Osteocyte (in vitro differentiated cells): ENCODE measurements at places on chromosomes 2 and 18.

- DNase-seq: peak; percentile 88
These were observed 562 bp downstream of the TWSG1 start for GRCh38 chr18:9334973-9335696.

DNA sequence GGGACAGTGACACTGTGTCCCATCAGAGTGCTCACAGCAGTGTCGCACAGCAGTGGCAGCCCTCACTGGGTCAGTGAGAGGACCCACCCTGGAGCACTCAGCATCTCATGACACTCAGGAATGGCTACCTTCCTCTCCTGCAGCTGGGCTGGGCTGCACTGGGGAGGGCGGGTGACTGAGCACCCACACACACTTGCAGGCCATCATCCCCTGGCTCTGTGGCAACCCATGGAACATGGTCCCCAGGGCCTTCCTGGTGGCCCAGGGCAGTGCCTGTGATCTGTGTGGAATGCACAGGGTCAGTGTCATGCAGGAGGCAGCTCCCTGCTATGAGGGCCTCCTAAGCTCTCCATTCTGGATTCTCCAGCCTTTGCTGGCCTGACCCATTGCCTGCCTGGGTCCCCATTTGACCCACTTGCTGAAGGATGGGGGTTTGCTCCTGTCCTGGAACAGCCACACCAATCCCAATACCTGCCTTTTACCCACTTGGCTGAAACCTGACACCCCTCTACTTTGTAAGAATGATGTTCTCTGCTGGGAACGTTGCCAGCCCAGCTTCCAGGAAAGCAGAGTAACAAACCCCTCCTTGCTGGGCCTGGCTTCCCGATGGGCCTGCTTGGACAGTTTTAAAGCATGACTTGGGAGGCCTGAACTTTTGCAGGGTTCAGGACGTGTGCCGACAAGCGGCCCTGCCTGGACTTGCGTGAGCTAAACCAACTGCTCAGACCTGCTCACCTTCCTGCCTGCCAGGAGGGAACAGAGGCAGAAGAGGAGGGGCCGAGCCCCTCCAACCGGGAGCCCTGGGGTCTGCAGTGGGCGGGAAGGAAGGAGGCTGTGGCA, 13.7 kb downstream of the HS6ST1 start:
- no peak for DNase-seq

DNA sequence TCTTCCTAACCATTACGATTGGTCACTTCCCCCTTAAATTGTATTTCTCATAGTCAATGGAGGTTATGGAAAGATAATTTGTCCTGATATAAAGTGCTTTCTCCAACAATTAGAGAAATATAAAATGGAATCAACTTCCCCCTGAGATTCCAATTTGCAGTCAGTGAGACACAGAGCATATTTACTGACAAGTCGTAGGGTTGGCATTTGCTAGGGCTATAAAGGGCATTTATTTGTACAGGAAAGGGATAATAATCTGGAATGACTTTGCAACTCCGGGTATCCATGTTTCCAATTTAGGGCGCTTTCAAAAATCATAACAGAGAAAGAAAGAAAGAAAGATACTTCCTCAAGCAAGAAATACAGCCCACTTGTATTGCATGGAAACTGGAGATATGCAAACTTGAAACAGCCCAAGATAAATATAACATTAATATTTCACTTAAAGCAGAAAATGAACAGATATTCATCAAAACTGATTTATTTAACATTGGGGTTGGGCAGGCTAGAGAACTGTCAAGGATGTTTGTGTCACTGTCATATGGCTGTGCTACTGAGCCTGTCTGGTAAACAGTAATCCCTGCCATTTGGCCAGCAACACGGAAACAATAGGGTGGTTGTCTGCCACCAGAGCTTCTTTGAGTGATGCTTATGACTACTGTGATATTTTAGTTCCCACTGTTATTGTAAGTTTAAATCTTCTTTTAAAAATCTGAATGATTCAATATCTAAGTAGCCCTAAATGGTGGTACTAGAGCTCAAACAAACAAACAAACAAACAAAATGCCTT, 621.8 kb downstream of the LRP1B start:
- no peak for DNase-seq

DNA sequence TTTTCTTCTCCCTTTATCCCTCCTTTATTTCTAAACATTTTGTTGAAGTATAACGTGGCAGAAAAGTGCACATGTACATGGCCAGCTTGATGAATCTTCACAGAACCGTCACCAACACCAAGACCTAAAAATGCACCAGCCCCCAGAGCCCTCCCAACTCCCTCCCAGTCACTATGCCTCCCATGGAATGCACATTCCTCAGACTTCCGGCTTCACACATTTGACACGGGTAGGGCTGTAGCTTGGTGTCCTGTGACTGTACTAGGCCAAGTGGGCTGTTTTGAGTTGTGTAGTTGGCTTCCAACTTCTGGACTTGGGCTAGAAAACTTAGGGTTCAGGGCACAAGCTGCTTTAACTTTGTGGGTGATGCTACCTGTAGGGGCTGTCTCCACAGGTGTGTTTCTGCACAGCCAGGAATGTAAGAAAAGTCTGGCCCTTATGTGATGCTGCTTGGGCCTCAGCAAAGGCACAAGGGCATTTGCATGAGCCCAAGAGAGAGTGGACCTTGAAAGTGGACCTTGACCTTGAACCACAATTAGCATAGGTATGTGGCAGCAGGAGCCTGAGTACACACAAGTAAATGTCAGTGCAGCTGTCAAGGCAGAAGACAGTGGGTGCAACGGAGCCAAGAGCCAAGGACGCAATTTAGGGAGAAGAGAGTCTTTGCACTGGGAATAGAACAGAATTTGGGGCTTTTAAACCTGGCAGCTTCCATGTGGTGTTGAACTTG, 78.4 kb downstream of the SEPTIN10 start:
- DNase-seq: peak; percentile 42

GRCh38 chr2:156455361-156455975, 19.3 kb downstream of the GPD2 start:
- no peak for DNase-seq

- DNase-seq: no peak
These were observed 289.0 kb upstream of the STON1 start for GRCh38 chr2:48240912-48241311.

GRCh38 chr2:195477248-195477995, 179.6 kb upstream of the SLC39A10 start:
- DNase-seq: no peak

DNA sequence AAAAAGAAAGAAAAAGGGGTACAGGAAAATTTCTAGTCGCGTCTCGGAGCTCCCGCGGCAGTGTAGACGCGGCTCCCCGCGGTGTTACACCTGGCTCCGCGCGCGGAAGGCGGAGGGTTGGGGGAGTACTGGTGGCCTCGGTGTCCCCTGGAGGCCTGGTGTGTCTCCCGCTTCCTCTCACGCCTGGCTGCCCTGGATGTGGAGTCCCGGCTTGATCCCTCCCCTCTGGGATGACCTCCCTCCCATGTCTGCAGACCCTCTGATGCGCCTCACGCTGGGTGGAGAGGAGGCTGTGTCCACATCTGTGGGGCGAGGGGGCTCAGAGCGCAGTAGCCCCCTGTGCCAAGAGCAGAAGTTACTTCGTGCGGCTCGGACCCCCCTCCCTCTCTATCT, 1.2 kb downstream of the KIF5C start:
- no peak for DNase-seq

DNA sequence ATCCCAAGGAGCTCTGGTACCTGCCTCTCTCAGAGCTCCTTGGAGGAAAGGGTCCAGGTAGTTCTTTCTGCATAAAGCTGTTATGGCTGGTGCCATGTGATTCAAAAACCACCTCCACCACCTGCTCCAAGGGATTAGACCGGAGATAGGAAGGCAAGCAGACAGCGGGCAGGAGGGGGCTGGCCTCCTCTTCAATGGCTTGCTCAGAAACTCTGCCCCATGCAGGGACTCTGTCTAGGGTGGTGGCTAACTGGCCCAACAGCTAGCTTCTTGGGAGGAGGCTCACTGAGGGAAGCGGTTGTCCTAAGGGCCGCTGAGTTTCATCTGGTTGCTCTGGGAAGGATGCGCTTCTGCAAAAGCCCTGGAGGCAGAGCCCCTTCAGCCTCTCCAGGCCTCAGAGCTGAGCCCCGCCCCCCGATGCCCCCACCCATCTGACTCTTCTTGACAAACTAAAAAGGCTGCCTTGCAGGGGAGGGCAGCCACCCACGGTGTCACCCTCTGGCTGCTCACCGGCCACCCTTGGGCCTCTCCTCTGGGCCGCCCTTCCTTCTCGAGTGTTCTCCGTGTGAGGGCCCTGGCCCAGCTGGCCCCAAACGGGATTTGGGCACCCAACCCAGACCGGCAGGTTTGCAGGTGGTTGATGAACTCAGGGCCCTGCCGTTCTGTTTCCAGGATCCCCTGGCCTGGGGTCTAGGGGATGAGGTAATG, 90.2 kb downstream of the MCFD2 start:
- no peak for DNase-seq

DNA sequence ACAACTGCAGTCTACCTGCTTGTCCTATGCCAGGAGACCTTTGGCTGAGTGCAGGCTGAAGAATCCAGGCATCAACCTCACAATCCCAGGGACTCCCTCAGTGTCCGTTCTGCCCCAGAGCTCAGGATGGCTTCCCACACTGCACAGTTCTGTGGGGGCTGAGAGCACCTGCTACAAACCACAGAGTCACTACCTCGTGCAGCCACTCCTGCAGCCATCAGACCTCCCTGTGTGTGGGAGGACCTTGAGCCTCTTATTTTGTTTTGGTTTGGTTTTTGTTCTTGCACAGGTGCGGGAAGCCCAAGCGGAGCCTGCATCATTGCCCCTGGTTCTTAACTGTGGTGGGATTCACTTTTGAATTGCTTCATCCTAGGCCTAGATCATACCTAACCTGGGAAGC, 31.0 kb downstream of the NAT8 start:
- no peak for DNase-seq

DNA sequence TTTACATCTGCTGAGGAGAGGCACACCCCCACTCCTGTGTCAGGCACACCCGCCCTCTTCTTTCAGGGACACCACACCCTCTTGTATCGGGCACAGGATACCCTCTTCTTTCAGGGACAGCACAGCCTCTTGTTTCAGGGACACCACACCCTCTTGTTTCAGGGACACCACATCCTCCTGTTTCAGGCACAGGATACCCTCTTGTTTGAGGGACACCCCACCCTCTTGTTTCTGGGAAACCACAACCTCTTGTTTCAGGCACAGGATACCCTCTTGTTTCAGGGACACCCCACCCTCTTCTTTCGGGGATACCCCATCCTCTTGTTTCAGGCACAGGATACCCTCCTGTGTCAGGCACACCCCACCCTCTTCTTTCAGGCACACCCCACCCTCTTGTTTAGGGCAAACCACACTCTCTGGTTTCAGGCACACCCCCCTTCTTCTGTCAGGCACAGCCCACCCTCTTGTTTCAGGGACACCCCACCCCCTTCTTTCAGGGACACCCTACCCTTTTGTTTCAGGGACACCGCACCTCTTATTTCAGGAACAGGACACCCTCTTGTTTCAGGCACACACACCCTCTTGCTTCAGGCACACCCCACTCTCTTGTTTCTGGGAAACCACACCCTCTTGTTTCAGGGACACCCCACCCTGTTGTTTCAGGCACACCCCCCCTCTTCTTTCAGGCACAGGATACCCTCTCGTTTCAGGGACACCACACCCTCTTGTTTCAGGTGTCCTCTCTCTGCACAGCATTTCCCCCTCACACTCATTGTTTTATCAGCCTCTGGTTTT, 96.2 kb downstream of the TPO start:
- no peak for DNase-seq

GRCh38 chr2:109195193-109196045, 66.4 kb downstream of the SH3RF3 start:
- DNase-seq: no peak

- no peak for DNase-seq
These were observed 57.5 kb upstream of the MFF start for GRCh38 chr2:227267410-227268115.

GRCh38 chr18:38459131-38459994, 893.8 kb upstream of the CELF4 start:
- no peak for DNase-seq

DNA sequence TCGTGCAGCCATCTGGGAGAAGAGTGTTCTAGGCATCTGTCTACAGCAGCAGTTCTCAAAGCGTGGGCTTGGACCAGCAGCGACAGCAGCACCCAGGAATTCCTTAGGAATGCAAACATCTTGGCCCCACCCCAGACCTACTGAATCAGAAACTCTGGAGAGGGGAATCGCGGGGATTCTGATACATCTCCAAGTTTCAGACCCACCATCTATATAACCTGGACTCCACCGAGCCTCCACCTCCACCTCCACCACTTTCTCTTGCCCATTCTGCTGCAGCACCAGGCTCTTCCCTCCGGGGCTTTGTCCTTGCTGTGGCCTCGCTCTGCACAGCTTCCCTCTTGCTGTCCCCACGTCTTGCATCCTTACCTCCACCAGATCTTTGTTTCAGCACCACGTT, 256.4 kb downstream of the BCL2 start:
- no peak for DNase-seq

DNA sequence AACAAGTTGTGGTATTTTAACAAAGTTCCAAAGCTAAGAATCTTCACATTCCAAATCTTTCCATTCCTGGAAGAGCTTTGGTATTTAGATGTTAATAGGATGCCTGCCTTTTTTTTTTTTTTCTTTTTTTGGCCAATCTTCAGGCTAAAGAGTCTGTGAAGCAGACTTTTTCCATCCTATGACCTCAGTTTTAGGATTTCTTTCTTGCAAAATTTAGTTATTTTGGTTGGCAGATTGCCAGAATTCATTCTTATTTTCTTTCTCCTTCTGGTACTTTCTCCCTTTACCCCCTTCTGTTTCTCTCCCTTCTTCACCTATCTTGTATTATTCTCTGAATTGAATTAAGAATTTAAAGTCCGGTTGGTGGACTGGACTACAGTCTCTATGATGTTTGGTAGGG, 217.8 kb upstream of the REV1 start:
- no peak for DNase-seq

GRCh38 chr2:73079636-73080035, 8.1 kb upstream of the SFXN5 start:
- DNase-seq: no peak

GRCh38 chr18:13145636-13146190, 72.8 kb upstream of the LDLRAD4 start:
- DNase-seq: no peak
